Heart right ventricle (tissue), 16 donors: ENCODE measurements at places on chromosomes 7 and 10. TPM values are rescaled to one million over a fixed set of nuclear protein-coding genes. Genes with fewer than 3 reads are reported as not detected.

Gene ANKRD1
- polyA plus RNA-seq, result 6,963 TPM

Gene ATOH7
- 0.01 TPM for polyA plus RNA-seq

Gene PRLHR
- polyA plus RNA-seq, result not detected

Gene MALRD1
- polyA plus RNA-seq, result 0.29 TPM

Gene PCLO
- 1.3 TPM for polyA plus RNA-seq

Gene MSMB
- not detected for polyA plus RNA-seq

- no peaks in the 10 kb centered on the region for H3K4me1 ChIP-seq
- no peaks in the 10 kb centered on the region for H3K36me3 ChIP-seq
- no peak overlapping the region for H3K4me3 ChIP-seq
- no peak for DNase-seq
- H3K27me3 ChIP-seq, result no peaks in the 10 kb centered on the region
Observed at GRCh38 chr7:154480817-154481216, 428.6 kb downstream of the DPP6 start.

- no peaks in the 10 kb centered on the region for H3K27me3 ChIP-seq
- H3K27ac ChIP-seq, result no peak overlapping the region
- no peaks in the 10 kb centered on the region for H3K4me1 ChIP-seq
- no peak overlapping the region for H3K4me3 ChIP-seq
- no peak for DNase-seq
- H3K36me3 ChIP-seq, result no peaks in the 10 kb centered on the region
Observed at GRCh38 chr7:97167176-97167575, 49.7 kb downstream of the SDHAF3 start.

GRCh38 chr10:119026301-119027110 is 3.0 kb upstream of the NANOS1 start:
- no peaks in the 10 kb centered on the region for H3K27me3 ChIP-seq
- no peak for DNase-seq
- no peak overlapping the region for H3K4me3 ChIP-seq
- H3K4me1 ChIP-seq, result peaks cover 52% of the 10 kb centered on the region

DNA sequence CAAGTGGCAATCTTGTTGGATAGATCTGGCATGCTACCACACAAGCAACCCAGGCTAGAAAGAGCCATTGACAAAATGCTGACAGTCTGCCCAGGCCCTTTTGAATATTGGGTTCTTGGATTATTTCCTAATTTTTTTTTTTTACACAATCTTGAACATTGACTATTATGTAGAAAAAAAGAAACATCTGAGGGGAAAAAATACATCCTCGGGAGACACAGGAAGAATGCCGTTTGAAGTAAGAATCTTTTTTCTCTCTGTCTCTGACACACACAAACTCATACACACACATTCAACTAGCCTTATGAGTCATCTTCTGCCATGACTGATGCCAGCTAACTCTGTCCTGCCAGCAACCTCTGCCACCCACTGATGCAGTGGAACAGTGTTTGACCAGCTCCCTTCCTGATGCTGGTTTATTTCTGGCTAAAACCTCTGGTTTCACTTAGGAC is 47.2 kb downstream of the SORBS1 start:
- H3K27ac ChIP-seq, result peak overlapping the region; percentile 72
- H3K4me1 ChIP-seq, result peaks cover 99% of the 10 kb centered on the region
- H3K27me3 ChIP-seq, result no peaks in the 10 kb centered on the region

DNA sequence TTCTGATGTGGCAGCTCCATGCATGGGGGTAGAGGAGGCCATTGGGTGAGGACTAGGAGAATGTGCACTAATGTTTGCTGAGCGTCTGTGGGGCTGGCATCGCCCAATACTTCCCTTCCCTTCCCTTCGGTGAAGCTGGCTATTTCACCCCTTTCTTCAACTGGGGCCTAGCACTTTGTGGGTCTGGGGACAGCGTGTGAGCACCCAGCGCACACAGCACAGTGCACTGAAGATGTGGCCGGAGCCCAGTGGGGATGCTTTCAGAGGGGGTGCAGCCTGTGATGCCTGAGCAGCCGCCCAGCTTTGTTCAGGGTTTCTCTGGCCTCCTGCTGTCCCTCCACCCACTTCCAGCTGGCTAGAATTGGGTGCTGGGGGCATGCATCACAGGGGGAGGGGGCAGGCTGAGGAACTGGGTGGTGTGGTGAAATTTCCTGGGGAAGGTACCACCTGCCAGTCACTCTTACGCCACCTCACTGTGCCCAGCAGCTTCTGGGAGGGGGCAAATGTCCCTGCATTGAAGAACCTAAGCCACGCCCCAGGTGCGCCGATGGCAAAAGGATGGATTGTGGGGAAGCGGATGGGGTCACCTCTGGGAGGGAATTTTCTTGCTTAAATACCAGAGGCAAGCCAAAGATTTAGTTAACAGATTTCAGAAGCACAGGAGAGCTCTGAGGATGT is 45.5 kb downstream of the CLEC2L start:
- H3K4me1 ChIP-seq, result peaks cover 14% of the 10 kb centered on the region
- no peaks in the 10 kb centered on the region for H3K27me3 ChIP-seq
- no peak for DNase-seq
- H3K4me3 ChIP-seq, result no peak overlapping the region
- peaks cover 11% of the 10 kb centered on the region for H3K36me3 ChIP-seq

GRCh38 chr10:78776756-78777155 is 292.0 kb upstream of the ZMIZ1 start:
- H3K36me3 ChIP-seq, result no peaks in the 10 kb centered on the region
- peaks cover 13% of the 10 kb centered on the region for H3K4me1 ChIP-seq
- H3K27ac ChIP-seq, result peak overlapping the region; percentile 60
- no peaks in the 10 kb centered on the region for H3K27me3 ChIP-seq

GRCh38 chr10:82925547-82925946 is 1050.6 kb downstream of the NRG3 start:
- no peak overlapping the region for H3K4me3 ChIP-seq
- H3K27ac ChIP-seq, result no peak overlapping the region
- H3K4me1 ChIP-seq, result no peaks in the 10 kb centered on the region
- H3K36me3 ChIP-seq, result no peaks in the 10 kb centered on the region
- no peaks in the 10 kb centered on the region for H3K27me3 ChIP-seq
- DNase-seq, result no peak

DNA sequence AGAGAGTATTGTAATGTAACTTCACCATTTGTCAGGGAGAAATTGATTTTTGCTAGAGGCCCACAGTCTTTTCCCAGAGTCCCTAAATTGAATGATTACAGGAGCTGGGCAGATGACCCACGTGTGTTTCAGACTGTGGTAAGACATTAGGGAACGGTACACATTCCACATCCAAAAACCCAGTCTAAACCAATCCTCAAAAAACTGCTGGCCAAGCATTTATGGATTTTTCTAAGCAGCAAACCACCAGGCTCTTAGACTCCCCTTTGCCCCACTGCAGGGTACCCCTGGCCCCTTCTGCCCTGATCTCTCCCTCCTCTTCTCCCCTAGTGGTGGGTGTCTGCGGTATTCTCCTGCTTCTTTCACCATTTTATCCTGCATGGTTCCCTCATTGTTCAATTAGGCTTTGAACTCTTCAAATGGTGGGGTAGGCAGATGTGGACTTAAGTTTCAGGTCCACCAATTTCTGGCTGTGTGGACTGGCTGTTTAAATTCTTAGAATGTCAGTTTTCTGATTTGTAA is 135.5 kb upstream of the SORCS3 start:
- DNase-seq, result no peak
- no peak overlapping the region for H3K4me3 ChIP-seq
- H3K27ac ChIP-seq, result no peak overlapping the region
- no peaks in the 10 kb centered on the region for H3K36me3 ChIP-seq
- no peaks in the 10 kb centered on the region for H3K4me1 ChIP-seq
- H3K27me3 ChIP-seq, result peaks cover 42% of the 10 kb centered on the region

- H3K4me1 ChIP-seq, result no peaks in the 10 kb centered on the region
- H3K27ac ChIP-seq, result no peak overlapping the region
- no peak overlapping the region for H3K4me3 ChIP-seq
- peaks cover 7% of the 10 kb centered on the region for H3K27me3 ChIP-seq
- no peaks in the 10 kb centered on the region for H3K36me3 ChIP-seq
Observed at GRCh38 chr10:6751363-6751762, 171.3 kb upstream of the PRKCQ start.

DNA sequence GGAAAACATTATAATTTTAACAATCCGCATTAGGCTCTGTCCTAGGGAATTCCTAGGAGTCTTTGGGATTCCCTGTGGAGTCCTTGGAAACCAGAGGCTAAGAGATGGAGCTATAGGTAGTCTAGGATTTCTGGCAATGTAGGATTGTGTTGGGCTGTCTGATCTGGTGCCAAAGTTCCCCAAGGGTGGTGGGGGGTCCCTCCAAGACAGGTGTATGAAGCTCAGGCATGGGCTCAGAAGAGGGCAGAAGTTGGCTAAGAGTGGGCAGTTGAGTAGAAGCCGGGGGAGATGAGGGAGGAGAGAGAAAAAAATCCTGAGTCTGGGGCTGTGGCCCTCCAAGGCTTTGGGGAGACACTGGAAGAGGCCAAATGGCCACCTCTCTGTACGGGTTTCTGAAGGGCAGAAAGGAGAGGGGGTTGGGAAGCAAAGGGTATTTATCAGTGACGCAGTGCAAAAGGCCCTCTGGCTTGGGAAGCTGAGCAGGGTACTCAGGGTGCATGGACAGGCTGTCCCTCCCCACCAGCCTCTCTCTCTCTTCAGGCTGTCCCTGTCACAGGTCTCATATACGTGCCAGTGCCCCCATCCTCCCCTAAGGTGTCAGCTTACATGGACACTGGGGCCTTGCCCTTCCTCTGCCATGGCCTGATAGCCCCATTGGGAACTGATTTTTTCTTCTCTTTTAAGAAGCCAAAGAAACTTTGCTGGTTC is 929 bp downstream of the HOXA6 start:
- no peak overlapping the region for H3K4me3 ChIP-seq
- H3K27ac ChIP-seq, result no peak overlapping the region
- no peak for DNase-seq
- H3K36me3 ChIP-seq, result no peaks in the 10 kb centered on the region
- peaks cover 100% of the 10 kb centered on the region for H3K27me3 ChIP-seq

DNA sequence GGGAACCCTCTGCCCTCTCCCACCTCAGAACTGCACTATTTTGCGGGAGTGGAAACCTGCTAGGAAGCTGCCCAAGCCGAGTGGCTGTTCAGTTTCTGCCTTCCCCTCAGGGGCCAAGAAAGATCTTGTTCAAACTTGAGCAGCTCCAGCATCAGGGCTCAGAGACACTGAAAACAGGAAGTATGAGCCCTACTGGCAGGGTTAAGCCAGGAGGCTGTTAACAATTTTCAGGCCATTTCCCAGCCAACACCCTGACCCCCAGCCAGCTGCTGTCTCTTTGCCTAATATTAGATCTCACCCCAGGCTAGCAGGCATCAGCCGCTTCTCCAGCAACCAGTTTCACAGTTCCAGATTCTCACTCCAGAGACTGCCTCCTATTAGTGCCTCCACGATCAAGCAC is 9.2 kb downstream of the PLAU start:
- peaks cover 23% of the 10 kb centered on the region for H3K36me3 ChIP-seq
- DNase-seq, result peak; percentile 43
- H3K4me3 ChIP-seq, result no peak overlapping the region
- H3K27me3 ChIP-seq, result no peaks in the 10 kb centered on the region
- peaks cover 8% of the 10 kb centered on the region for H3K4me1 ChIP-seq

- H3K4me1 ChIP-seq, result peaks cover 24% of the 10 kb centered on the region
- H3K36me3 ChIP-seq, result peaks cover 7% of the 10 kb centered on the region
- no peaks in the 10 kb centered on the region for H3K27me3 ChIP-seq
- DNase-seq, result no peak
- peak overlapping the region; percentile 54 for H3K27ac ChIP-seq
Observed at GRCh38 chr10:510415-510881, 179.0 kb downstream of the DIP2C start.

- H3K4me3 ChIP-seq, result no peak overlapping the region
- H3K4me1 ChIP-seq, result peaks cover 4% of the 10 kb centered on the region
- H3K27ac ChIP-seq, result peak overlapping the region; percentile 78
- DNase-seq, result no peak
Observed at GRCh38 chr7:66859794-66860645, 61.0 kb upstream of the TMEM248 start.

GRCh38 chr10:111556666-111557065 is 479.8 kb downstream of the ADRA2A start:
- H3K4me1 ChIP-seq, result no peaks in the 10 kb centered on the region
- no peaks in the 10 kb centered on the region for H3K27me3 ChIP-seq
- no peak overlapping the region for H3K4me3 ChIP-seq
- no peak for DNase-seq

- no peaks in the 10 kb centered on the region for H3K36me3 ChIP-seq
- DNase-seq, result no peak
- H3K27me3 ChIP-seq, result no peaks in the 10 kb centered on the region
- no peaks in the 10 kb centered on the region for H3K4me1 ChIP-seq
- no peak overlapping the region for H3K27ac ChIP-seq
- H3K4me3 ChIP-seq, result no peak overlapping the region
Observed at GRCh38 chr7:78307892-78308291, 509.3 kb downstream of the PHTF2 start.

GRCh38 chr10:50464004-50464409 is 159.7 kb downstream of the SGMS1 start:
- no peaks in the 10 kb centered on the region for H3K27me3 ChIP-seq
- peaks cover 33% of the 10 kb centered on the region for H3K4me1 ChIP-seq
- DNase-seq, result no peak

- H3K4me1 ChIP-seq, result peaks cover 45% of the 10 kb centered on the region
- H3K27ac ChIP-seq, result no peak overlapping the region
- H3K36me3 ChIP-seq, result no peaks in the 10 kb centered on the region
- H3K4me3 ChIP-seq, result no peak overlapping the region
- no peaks in the 10 kb centered on the region for H3K27me3 ChIP-seq
- no peak for DNase-seq
Observed at GRCh38 chr10:132634947-132635271, 97.3 kb downstream of the INPP5A start.

- DNase-seq, result no peak
- H3K36me3 ChIP-seq, result no peaks in the 10 kb centered on the region
- H3K27me3 ChIP-seq, result no peaks in the 10 kb centered on the region
- H3K27ac ChIP-seq, result no peak overlapping the region
- H3K4me3 ChIP-seq, result no peak overlapping the region
Observed at GRCh38 chr10:30893208-30893607, 138.5 kb downstream of the ZNF438 start.

DNA sequence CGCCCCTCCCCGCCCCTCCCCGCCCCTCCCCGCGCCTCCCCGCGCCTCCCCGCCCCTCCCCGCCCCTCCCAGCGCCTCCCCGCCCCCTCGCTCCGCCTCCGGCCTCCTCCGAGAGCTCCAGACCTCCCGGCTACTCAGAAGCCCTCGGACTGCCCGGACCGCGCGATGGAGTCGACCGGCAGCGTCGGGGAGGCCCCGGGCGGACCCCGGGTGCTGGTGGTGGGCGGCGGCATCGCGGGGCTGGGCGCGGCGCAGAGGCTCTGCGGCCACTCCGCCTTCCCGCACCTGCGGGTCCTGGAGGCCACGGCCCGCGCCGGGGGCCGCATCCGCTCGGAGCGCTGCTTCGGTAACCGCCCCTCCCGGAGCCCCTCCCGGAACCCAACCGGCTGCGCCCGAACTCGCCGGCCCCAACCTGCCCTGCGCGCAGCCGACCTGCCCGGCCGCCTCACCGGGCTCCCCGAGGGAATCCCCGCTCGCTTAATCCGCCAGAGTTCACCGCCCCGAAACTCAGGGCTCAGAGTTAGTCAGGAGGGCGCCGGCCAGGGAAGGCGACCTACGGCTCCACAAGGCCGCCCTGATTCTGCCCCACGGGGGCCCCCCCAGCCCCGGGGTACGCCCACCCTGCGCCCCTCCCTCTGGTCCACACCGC is at the start of gene PAOX:
Gene PAOX (plus strand): TSS at position 111 of the 649 bp plus-strand sequence. CDS start 55 bp downstream, at position 166.
- peak; percentile 82 for DNase-seq
- H3K27ac ChIP-seq, result peak within 1 kb of the TSS; percentile 63
- peak within 1 kb of the TSS; percentile 83 for H3K4me3 ChIP-seq
- H3K27me3 ChIP-seq, result no peaks in the 10 kb centered on the region
